KBM-7 (cell line): ENCODE measurements at places on chromosomes 3 and 15.

DNA sequence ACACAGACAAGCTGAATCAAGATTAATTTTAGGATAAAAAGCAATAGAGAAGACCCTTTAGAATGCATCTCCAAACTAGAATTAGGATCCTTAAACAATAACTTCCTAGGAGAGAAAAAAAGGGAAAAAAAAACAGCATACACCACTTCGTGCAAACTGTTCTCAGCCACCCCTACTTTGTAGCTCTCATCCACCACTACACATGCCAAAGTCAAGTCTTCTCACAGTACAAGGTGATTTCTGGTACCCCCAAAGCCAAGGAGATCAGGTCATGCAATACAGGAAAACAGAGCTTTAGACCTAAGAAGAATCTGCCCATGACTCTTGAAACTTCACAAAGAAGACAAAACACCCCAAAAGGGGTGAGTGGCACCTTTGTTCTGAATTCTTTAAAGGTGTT is 166.9 kb downstream of the SUCNR1 start:
- no peak for DNase-seq

GRCh38 chr15:56468401-56468800 is 3.5 kb upstream of the MNS1 start:
- DNase-seq, result peak; percentile 52

- no peak for DNase-seq
Observed at GRCh38 chr3:135097276-135097946, 302.4 kb downstream of the EPHB1 start.

DNA sequence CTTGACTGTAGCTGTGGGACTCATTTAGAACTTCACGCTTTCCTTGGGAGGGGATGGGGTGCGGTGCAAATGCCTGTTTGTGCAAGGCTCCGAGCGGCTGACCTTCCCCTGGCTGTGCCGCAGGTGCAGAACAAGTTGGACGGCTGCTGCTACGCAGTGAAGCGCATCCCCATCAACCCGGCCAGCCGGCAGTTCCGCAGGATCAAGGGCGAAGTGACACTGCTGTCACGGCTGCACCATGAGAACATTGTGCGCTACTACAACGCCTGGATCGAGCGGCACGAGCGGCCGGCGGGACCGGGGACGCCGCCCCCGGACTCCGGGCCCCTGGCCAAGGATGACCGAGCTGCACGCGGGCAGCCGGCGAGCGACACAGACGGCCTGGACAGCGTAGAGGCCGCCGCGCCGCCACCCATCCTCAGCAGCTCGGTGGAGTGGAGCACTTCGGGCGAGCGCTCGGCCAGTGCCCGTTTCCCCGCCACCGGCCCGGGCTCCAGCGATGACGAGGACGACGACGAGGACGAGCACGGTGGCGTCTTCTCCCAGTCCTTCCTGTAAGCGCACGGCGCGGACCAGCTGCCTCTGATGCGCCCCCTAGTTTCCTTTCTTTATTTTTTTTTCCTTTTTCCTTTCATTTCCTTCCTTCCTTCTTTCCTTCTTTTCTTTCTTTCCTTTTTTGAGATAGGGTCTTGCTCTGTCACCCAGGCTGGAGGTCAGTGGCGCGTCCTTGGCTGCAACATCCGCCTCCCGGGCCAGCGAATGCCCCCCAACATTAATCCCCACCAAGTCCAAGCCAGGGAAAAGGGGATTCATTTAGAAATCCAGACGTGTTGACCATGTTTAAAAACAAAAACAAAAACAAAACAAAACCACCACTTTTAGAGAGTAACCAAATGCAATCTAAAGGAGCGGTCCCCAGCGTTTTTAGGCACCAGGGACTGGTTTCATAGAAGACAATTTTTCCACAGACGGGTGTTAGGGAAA is 42.7 kb downstream of the EIF2AK4 start:
- no peak for DNase-seq

- no peak for DNase-seq
Observed at GRCh38 chr3:187639927-187640568, 30.1 kb downstream of the SST start.

DNA sequence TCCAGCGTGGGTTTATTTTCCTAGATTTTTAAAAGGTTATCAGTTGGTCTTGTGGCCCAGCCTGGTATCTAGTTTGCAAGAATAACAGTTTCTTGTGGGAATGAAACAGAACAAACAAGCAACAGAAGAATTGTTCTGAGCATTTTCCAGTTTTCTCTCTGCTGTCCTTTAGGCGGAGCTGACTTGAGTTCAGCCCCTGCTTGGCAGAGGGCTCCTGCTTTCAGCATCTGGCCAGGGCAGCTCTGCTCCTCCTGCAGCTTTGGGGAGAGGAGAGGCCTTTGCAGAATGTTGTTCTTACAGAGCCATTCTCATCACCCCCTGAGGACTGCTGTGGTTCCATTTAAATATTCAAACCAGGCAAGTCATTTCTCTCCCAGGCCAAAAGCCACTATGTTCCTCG is 117.7 kb downstream of the ALDH1A2 start:
- no peak for DNase-seq

- DNase-seq, result no peak
Observed at GRCh38 chr3:150346266-150346665, 61.8 kb upstream of the TSC22D2 start.
